Stimulated activated CD4-positive, alpha-beta T cell treated with anti-CD3 and anti-CD28 coated beads, Interleukin-1b, Interleukin-23, amount 100 ng/mL, for 1 hour (primary cell): ENCODE measurements at places on chromosomes 1 and 21.

- no peak for DNase-seq
Observed at GRCh38 chr21:32212116-32212515, 66.7 kb downstream of the MIS18A start.

- no peak for DNase-seq
Observed at GRCh38 chr1:1547011-1547410, 6.6 kb upstream of the TMEM240 start.

DNA sequence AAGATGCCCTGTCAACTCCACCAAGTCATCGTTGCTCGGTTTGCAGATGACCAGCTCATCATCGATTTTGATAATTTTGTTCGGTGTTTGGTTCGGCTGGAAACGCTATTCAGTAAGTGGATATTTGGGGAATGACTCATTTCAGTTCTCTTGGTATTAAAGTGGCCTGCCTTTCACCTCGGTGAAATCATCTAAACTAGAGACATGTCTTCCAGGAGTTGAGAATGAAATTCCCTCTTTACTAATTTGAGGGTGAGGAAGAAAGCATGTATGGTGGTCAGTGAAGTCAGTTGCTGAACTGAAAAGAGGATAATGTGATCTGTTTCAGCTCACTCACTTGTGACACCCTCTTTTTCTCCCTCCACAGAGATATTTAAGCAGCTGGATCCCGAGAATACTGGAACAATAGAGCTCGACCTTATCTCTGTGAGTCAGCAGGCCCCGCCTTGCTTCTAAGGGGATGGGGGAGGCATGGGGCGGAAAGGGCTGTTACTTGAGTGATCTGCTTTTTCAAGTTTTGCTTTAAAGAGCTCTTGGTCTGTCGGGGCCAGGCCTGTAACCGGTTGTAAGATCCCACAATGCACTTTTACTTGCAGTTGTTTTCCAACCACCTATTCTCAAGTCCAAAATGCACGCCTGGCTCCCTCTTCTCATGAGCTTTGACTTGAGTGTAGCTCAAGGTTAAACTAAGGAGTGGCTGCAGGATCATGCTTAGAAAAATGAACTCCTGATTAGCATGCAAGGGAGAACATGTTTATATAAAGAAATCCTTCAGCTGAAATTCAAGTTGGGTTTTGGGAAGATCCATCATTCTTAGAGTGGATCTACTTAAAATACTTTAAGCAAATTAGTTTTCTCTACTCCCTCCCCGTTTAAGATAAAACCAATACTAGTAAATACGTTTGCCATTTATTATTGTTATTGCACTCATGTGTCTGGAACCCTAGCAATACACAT, 59.8 kb downstream of the CAPN2 start:
- DNase-seq, result no peak

DNA sequence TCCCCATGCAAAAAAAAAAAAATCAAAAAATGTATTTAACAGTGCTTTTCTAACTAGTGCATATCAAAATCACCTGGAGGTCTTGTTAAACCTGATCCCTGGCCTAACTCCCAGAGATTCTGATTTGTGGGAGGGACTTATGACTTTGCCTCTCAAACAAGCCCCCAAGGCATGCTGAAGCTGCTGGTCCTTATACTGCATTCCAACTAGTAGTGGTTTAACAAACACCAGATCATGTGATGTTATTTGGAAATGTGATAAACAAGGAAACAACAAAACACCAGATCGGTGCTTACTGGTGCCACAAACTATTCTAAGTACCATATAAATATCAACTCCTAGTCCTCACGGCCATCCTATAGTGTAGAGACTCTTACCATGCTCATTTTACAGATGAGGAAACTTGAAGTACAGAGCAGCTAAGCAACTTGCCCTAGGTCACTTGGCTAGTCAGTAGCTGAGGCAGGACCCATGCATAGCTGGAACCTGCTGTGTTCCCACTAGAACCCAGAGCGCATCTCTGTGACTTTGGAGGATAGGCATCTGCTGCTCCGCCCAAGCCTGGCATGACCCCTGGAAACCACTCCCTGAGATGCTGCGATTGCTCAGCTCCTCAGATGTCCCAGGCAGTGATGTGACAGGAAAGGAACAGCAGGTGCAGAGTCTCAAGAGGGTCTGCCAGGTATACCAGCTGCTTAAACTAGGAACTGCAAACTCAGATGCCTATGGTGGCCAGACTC, 38.1 kb downstream of the SOX13 start:
- no peak for DNase-seq

DNA sequence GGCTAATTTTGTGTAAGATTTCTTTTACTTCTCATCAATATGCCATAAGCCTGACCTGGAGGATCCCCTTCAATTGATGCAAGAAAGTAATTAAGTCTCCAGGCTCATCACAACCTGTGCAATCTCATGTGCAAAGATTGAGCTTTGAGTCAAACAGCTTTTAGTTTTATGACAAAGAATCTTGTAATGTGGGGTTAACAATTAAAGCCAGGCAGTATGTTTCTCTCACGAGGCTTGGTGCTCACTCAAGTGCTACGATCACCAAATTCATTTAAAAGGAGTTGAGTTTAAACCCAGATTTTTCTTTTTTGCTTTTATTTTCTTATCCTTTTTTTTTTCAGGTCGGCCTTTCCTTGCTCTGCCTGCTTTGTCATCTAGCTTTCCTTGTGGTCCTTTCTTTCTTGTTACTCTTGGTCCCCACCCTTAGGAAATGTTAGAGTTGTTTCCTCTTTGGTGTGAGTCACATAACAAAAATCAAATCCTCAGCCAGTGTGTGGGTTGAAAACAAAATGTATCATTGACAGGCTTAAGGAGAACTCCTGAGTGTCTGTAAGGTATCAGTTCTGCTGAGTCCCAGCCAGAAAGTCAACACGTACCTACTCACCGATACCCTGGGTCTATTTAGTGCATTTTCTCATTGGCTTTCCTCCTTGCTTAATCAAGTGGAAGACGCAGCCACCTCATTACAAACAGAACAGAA, 1037.2 kb downstream of the ADGRL2 start:
- DNase-seq, result no peak

GRCh38 chr1:6163191-6163972, 16.7 kb downstream of the CHD5 start:
- no peak for DNase-seq

GRCh38 chr1:241413386-241413785, 56.4 kb upstream of the RGS7 start:
- no peak for DNase-seq
